ENCODE measurements at places on chromosomes 11 and 22.

DNA sequence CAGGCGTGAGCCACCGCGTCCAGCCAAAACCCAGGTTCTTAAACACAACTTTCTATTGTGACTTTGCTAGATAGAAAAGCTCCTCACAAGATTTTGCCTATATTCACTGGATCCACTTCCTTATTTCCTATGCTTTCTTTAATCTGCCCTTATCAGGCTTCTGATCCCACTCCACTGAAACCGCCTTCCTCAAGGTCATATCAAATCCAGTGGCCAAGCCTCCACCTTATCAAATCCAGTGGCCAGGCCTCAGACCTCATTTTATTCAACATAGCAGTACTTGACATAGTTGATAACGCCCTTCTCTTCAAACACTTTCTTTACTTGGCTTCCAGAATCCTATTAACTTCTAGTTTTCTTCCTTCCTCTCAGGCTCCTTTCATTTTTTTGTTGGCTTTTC is 29.5 kb downstream of the DIXDC1 start:
- no peaks in the 10 kb centered on the region for H3K4me1 ChIP-seq
- H3K36me3 ChIP-seq: no peaks in the 10 kb centered on the region
- H3K27ac ChIP-seq: no peak overlapping the region
- H3K27me3 ChIP-seq: no peaks in the 10 kb centered on the region
- H3K4me3 ChIP-seq: no peak overlapping the region

GRCh38 chr11:6799402-6799801 is at the start of gene OR6A2:
TSS of gene OR6A2 (minus strand) at chr11:6799689. CDS start at chr11:6795708, 3,981 bp downstream.
- no peaks in the 10 kb centered on the region for H3K4me1 ChIP-seq
- DNase-seq: no peak
- H3K4me3 ChIP-seq: no peak within 1 kb of the TSS
- no peaks in the 10 kb centered on the region for H3K27me3 ChIP-seq
- no peaks in the 10 kb centered on the region for H3K36me3 ChIP-seq
- no peak within 1 kb of the TSS for H3K27ac ChIP-seq

- H3K4me3 ChIP-seq: no peak overlapping the region
- H3K4me1 ChIP-seq: no peaks in the 10 kb centered on the region
- no peaks in the 10 kb centered on the region for H3K27me3 ChIP-seq
- no peaks in the 10 kb centered on the region for H3K36me3 ChIP-seq
- DNase-seq: no peak
Observed at GRCh38 chr11:7589861-7590260, 76.1 kb downstream of the PPFIBP2 start.

GRCh38 chr11:93512073-93512475 is 31.1 kb downstream of the SMCO4 start:
- no peak overlapping the region for H3K27ac ChIP-seq
- H3K27me3 ChIP-seq: no peaks in the 10 kb centered on the region
- H3K4me3 ChIP-seq: no peak overlapping the region
- H3K4me1 ChIP-seq: no peaks in the 10 kb centered on the region
- H3K36me3 ChIP-seq: no peaks in the 10 kb centered on the region
- no peak for DNase-seq

DNA sequence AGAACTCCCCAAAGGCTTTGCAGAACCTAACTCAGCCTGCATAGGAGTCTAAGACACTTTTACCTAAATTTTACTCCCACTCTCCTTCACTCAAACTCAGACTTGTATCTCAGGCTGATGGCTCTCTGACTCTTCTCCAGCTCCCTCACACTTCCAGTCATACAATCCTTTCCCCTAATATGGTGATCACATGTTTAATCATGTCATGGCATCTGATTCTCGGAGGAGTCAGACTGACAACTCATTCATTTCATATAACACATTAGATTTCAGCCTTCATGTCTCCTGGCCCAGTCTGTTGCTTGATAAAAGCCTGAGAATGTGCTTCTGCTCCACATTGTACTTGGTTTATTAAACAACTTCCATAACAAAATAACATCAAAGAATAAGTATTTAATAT is 1503.9 kb upstream of the TENM4 start:
- no peak overlapping the region for H3K27ac ChIP-seq
- H3K36me3 ChIP-seq: no peaks in the 10 kb centered on the region
- DNase-seq: no peak
- H3K4me3 ChIP-seq: no peak overlapping the region

DNA sequence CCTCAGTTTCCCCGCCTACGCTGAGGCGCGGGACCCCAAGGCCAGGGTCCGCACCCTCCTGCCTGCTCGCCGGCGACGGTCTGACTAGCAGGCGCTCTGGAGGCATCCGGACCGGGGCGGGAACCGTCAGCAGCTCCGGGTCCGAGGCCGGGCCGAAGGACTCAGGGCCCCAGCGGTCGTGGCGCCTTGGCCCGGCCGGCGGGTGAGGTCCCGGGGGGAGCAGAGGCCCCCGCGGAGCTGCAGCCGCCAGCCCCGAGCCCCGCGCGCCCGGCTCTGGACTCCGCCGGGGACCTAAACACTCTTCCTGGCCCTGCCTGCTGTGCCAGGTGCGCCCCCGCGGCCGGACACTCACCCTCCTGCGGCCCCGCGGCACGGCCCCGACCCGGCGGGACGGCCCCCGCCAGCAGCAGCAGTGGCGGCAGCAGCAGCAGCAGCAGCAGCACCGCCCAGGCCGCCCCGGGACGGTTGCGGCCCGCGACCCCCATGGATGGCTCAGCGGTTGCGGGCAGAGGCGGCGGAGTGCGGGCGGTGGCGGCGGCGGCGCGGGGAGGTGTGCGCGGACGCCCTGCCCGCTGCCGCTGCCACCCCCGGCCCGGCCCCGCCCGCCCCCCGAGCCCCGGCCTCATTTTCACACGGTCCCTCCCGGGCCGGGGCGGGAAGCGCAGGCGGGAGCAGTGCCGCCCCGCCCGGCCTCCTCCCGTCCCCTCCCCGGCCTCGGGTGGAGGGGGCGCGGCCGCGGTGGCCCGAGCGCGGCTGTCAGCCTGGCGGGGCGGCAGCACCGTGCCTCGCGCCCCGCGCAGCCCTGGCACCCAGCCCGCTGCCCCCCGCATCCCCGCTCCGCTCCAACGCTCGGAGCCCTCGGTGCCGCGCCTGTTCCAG is at the start of gene SCUBE2:
Gene SCUBE2 (minus strand): TSS at position 556 of the 879 bp plus-strand sequence. CDS start 71 bp downstream, at position 485.
- H3K27ac ChIP-seq: no peak within 1 kb of the TSS
- no peaks in the 10 kb centered on the region for H3K36me3 ChIP-seq
- H3K4me1 ChIP-seq: no peaks in the 10 kb centered on the region
- no peaks in the 10 kb centered on the region for H3K27me3 ChIP-seq
- no peak for DNase-seq

- no peak overlapping the region for H3K27ac ChIP-seq
- H3K4me3 ChIP-seq: no peak overlapping the region
- no peaks in the 10 kb centered on the region for H3K36me3 ChIP-seq
- H3K4me1 ChIP-seq: no peaks in the 10 kb centered on the region
- no peak for DNase-seq
Observed at GRCh38 chr22:45019861-45020655, 10.3 kb upstream of the PHF21B start.

DNA sequence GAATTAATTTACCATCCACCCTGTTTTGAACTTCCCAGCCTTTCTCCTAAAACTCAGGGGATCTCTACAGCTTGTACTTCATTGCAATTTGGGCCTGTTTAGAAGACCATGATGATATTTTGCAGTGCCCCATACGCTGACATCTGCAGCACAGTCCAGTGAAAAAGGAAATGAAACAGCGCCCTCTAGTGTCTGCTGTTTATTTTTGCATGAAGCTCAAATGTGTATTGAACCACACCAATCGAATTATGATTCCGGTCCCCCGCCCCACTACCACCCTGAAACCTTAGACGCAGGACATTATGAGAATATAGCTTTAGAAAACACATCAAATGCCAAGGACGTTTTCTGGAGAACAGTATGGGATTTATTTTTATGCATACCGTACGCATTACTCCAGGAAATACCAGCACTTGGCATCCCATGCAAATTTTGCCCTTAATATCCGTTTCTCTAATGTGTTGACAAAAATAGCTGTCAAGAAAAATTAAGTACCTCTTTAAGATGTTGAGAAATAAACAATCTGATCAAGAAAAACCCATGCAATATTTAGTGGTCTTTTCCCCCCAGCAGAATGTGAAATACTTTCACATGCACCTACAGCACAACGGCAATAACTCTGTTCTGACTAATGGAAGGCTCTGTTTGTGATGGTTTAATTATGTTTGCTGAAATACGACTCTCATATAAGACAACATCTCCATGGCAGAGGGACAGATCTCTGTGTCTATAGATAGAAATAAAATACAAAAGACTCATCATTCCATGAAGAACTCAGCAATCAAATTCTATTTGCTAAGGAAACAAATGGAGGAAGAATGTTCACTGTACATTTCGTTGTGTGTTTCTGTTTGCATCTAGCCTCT is 93.9 kb downstream of the TECTA start:
- no peaks in the 10 kb centered on the region for H3K4me1 ChIP-seq
- H3K4me3 ChIP-seq: no peak overlapping the region
- DNase-seq: peak; percentile 67
- H3K27me3 ChIP-seq: no peaks in the 10 kb centered on the region

- H3K36me3 ChIP-seq: peaks cover 7% of the 10 kb centered on the region
- no peaks in the 10 kb centered on the region for H3K27me3 ChIP-seq
- H3K4me1 ChIP-seq: peaks cover 5% of the 10 kb centered on the region
- DNase-seq: no peak
Observed at GRCh38 chr22:35313311-35314121, 13.8 kb downstream of the TOM1 start.

DNA sequence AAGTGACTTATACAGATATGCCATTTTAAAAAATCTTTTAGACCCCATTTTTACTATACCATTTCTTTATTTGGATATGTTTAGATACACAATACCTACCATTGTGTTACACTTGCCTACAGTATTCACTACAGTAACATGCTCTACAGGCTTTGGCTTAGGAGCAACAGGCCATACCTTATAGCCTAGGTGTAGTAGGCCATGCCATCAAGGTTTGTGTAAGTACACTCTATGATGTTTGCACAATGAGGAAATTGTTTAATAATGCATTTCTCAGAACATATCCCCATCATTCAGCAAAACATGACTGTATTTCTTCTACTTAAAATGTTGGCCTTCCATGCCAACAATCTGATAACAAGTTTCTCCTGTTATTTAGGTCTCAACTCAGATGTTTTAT is 1559.5 kb upstream of the TENM4 start:
- no peaks in the 10 kb centered on the region for H3K36me3 ChIP-seq
- no peak overlapping the region for H3K4me3 ChIP-seq
- H3K4me1 ChIP-seq: no peaks in the 10 kb centered on the region
- no peak for DNase-seq

GRCh38 chr22:25008666-25009065 is 56.1 kb downstream of the KIAA1671 start:
- no peak for DNase-seq
- no peaks in the 10 kb centered on the region for H3K36me3 ChIP-seq
- no peak overlapping the region for H3K4me3 ChIP-seq
- H3K27me3 ChIP-seq: no peaks in the 10 kb centered on the region

GRCh38 chr11:129950101-129951091 is 52.2 kb downstream of the PRDM10 start:
- no peak for DNase-seq
- H3K4me1 ChIP-seq: no peaks in the 10 kb centered on the region
- H3K4me3 ChIP-seq: no peak overlapping the region
- H3K27ac ChIP-seq: no peak overlapping the region

DNA sequence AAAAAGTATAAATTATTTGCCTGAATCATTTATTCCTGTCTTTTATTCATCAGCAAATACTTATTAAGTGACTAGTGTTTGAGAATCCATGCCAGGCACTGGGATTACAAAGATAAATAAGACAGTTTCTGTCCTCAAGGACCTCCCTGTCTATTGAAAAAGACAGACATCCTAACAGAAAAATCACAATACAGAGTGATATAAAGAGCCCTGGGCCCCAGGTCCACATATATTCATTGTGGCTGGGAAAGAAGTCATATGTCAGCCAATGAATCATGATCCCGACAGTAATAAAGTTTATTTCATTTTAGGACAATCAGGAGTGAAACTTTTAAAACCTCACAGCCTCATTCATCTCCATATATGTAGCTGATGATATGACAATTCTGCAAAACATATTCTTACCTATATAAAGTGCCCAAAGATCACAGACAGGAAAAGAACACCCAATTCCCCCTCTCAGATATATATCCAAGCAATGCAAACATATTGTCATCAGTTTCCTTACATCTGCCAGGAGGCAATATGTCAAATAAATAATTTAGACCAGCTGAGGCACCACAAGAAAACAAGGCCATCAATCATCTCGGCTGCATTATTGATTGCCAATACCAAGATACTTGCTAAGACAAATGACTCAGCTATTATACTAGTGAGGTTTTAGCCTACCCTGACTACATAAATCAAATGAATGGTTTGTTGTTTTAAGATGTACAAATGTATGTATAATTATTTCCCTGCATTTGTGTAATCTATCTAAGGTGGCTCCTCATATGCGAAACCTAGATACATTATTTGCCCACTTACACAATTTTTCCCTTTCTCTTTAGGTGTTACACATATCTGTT is 590.9 kb upstream of the API5 start:
- no peak overlapping the region for H3K27ac ChIP-seq
- H3K27me3 ChIP-seq: no peaks in the 10 kb centered on the region
- DNase-seq: no peak

DNA sequence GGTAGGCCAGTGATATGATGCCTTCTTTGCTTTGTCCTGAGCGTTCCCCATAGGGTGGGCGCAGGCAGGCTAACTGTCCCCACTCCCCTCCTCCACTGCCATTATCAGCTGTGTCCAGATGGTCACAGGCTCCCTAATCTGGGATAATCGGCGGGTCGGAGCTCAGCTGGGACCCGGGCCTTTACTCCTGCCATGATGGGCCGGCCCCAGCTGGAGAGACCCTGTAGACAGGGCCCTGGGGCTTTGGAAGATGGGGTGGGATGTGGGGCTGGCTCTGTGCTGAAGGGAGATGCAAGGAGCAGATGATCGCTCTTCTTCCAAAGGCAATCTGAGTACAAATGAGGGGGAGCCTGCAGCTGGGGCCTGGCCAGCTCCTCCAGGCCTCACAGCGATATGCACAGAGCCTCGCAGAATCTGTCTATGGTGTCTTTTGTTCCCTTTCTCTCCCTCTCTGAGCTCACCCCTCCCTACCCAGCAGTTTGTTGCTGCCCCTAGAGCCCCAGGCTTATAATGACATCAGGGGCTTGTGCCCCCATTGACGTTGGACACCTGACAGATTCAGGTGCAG is 11.9 kb downstream of the KLHL35 start:
- no peaks in the 10 kb centered on the region for H3K36me3 ChIP-seq
- no peak overlapping the region for H3K27ac ChIP-seq
- H3K27me3 ChIP-seq: no peaks in the 10 kb centered on the region

DNA sequence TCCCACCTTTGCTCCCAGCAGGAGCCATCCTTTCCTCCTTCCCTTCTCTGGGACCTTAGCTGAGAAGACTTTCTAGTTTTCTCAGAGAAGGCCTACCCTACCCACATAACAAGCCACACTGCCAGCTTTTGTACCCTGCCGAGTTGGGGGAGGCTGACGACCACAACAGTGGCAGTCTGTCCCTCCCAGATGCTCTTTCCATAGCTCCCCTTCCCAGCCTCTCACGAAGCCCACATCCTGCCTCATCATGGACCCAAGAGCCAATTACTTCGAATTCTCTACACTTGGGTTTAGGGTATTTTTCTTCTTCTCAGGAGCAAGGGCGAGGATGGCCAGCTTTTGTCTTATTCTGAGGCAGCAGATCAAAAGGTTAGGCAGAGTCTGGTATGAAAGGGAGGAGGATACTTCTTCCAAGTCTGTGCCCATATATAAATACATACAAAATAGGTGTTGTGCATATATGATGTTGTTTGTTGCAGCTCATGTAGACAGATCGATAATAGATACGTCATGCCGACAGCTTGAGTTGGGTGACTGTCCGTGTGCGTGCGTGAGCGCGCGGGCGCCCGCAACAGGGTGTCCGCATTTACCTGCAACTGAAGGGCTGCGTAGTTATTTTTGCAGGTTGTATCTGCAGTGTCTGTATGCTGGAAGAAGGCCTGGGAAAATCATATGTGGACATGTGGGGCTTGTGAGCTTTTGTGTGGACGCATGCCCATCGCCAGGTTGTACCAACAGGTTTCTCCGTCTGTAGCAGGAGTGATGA is 846 bp upstream of the NRGN start:
- no peaks in the 10 kb centered on the region for H3K4me1 ChIP-seq
- no peaks in the 10 kb centered on the region for H3K27me3 ChIP-seq
- no peak for DNase-seq
- H3K36me3 ChIP-seq: no peaks in the 10 kb centered on the region

Measured in naive thymus-derived CD4-positive, alpha-beta T cell (primary cell).